ENCODE measurements at places on chromosomes 12 and 14.

- DNase-seq = no peak
Measured at GRCh38 chr12:76590131-76590530, 30.6 kb upstream of the OSBPL8 start.

- no peak for DNase-seq
Measured at GRCh38 chr12:96670334-96670899, 181.0 kb downstream of the CFAP54 start.

- DNase-seq = no peak
Measured at GRCh38 chr14:85958069-85958468, 428.1 kb downstream of the FLRT2 start.

GRCh38 chr14:104001003-104001402, 58.7 kb upstream of the RD3L start:
- DNase-seq = peak; percentile 25

DNA sequence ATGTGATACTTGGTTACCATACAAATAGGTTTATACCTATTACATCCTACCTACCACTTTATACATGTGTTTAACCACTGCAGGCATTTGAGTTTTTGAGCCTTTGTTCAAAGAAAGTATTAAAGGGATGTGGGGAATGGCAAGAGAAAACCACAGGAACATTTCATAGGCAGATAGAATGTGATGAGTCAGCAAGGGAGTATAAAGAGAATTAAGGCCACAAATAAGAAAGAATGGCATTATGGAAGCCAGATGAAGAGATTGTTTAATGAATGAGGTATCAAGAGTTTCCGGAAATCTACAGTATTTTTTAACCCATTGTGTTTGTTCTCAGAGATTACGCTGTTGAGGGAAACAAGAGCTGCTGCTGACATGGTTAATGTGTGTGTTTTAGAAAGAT, 66.9 kb downstream of the METTL25 start:
- no peak for DNase-seq

DNA sequence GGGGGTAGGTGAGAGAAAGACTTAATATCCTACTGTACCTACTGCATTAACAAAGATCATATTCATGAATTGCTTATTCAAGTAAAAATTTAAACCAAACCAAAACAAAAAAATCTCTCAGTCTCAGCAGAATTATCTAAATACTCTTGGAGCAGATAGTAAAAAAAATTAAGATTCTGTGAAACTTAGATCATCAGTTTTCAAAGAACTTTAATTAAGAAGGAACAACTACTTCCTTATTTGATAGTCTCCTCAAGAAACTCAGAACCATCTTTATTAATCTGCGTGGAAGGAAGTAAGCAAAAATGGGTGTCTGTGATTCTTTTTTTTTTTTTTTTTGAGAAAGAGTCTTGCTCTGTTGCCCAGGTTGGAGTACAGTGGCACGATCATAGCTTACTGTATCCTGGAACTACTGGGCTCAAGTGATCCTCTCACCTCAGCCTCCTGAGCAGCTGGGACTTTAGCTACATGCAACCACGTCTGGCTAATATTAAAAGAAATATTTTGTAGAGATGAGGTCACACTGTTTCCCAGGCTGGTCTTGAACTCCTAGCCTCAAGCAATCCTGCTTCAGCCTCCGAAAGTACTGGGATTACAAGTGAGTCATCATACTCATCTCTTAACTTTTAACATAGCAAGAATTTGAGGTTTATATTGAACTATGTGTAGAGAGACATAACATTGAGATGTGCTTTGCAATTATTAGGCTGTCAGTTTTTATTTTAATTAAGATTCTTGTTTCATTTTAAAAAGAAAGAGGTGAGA, 37.4 kb downstream of the GAS2L3 start:
- DNase-seq = no peak

DNA sequence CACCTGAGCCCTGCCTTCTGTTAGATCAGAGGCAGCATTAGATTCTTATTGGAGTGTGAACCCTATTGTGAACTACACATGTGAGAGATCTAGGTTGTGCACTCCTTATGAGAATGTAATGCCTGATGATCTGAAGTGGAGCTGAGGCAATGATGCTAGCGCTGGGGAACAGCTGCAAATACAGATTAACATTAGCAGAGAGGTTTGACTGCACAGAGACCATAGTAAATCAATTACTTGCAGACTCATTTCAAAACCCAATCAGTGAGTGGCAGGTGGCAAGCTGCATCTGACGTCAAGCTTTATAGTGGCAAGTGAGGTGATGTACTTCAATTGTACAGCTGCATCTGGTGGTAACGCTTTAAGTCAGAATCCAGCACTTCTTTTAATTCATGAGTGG, 141.6 kb downstream of the GPHN start:
- DNase-seq = peak; percentile 8

DNA sequence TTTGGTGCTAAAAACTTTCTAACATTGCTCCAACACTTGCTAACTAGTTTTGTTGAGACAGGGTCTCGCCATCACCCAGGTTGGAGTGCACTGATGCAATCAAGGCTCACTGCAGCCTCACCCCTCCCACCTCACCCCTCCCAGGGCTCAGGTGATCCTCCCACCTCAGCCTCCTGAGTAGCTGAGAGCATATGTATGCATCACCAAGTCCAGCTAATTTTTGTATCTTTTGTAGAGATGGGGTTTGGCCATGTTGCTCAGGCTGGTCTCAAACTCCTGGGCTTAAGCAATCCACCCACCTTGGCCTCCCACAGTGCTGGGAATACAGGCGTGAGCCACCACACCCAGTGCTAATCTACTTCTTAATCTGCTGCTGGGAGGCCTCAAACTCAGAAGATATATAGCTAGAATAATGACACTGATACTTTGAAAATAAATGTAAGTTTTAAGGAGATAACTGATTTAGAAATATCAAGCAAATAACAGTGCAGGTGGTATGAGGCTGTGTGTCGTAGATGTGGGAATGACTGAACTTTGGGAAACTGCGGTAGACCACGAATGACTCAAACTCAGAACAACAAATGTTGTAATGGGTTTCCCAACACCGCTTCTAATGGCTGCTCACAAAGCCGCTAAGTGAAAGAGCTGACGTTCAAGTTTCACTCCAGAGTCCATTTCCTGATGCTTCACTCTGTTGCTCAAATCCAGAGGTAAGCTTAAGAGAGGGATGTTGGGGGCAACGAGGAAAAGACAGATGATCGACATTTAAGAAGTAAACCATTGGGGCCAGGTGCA, 10.0 kb downstream of the TMCC3 start:
- DNase-seq = peak; percentile 68

DNA sequence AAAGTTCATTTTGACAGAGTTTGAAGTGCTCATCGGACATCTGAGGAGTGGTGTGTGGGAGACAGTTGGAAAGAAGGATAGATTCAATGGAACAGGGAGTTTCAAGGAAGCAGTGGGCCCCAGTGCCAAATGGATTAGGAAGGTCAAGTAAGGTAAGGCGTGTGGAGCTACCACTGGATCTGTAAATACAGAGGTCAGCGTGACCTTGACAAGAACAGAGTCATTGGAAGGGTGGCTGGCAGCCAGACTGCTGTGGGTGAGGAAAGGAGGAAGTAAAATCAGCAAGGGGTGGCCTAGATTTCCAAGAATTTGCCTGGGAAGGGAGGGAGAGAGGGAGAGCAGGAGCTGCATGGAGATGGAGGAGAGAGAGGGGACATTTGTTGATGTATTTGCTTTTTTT, 68.2 kb upstream of the IGF1 start:
- DNase-seq = no peak

- no peak for DNase-seq
Measured at GRCh38 chr14:92563359-92563758, 49.8 kb downstream of the RIN3 start.

GRCh38 chr14:63941023-63941422, 88.2 kb downstream of the SYNE2 start:
- no peak for DNase-seq

- DNase-seq = no peak
Measured at GRCh38 chr14:23089498-23090253, 5.3 kb downstream of the ACIN1 start.

GRCh38 chr12:67367843-67368242, 98.7 kb downstream of the CAND1 start:
- DNase-seq = peak; percentile 5

DNA sequence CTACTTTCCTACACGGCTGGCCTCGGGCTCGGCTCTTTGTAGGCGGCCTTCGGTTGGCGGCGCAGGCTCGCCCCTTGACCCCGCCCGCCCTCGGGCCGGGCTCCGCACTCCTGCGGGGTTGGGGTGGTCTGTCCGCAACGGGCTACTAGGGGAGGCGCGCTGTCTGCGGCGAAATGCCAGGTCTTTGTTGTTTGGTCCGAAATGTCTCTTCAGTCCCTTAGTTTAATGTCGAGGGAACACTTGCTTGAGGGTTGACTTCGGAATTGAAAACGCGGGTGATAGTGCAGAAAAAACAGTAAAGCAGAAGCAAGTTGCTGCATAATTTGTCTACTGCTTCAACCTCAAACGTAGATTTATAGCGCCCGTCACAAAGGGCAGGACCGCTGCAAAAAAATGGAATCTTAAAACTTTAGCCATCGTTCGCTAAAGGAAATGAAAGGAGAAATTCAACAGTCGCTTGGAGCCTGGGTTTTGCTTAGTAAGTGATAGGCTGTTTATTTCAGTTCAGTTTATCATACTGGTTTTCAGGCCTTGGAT, 390 bp downstream of the JKAMP start:
- DNase-seq = no peak

- DNase-seq = no peak
Measured at GRCh38 chr14:91996948-91997371, 42.9 kb downstream of the TRIP11 start.

DNA sequence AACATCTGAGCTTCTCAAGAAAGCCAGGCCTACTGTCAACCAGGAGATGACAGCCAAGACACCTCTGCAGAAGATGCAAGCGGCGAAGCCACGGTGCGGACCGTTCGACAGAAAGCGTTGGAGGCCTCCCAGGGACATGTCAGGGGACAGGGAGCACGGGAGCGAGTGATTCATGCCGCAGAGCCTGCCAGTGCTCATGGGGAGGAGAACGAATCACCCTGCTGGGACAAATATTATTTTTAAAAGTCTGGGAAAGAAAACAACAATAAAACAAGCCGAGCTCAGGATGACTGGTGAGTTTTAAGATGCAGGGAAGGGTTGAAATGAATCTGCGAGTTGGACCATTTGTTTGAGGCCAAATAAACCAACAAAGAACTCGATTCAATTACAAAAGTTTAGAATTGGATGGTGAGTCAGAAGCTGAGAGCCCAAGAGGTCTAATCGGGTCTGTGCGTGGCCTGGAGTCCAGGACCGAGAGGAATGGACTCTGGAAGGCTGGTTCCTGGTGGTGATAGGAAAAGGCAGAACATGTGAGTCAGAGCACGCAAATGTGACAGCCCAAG, 91.0 kb downstream of the RBM19 start:
- DNase-seq = no peak

DNA sequence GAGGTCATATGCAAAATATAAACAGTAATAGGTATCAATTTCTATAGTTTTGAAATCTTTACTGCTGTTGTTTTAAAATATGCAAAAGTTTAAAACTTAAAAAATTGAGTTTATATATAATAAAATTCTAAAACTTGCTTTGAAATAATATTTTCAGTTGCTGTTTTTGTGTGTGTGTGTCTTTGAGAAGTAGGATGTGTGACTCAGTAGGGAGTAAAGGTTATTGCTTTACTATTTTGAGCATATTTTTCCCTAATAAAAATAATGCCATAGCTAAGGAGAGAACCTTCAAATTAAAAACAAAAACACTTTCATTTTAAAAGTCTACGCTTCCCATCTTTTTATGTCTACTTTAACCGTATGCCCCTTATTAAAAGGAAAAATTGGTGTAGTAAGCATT, 238.1 kb downstream of the FBXL14 start:
- DNase-seq = no peak

DNA sequence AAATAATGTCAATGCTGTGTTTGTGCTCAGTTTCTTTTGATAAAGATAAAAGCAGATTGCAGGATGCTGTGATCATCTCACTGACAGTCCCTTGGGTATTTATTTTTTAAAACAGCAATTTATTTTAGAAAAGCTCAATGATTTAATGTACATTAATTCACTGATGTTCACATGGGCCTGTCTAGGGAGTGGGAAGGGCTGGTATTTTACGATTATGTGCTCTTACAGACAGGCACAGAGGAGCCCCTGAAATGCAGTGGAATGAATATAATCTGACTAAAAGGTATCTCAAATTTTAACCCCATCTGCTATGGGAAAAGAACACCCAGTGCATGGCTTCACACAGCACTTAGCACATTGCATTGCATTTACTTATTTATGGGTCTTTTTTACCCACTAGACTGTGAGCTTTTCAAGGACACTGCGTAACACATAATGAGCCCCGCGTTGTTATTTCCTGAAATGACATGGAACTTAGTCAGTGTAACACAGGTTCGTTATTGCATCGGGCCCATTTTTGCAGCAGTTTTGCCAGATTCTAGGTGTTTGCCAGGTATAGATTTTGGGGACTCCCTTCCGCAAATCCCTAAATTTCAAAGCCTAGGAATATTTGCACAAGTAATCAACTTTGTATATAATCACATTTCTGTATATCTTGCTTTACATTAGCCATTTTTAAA, 425.3 kb upstream of the FBXO33 start:
- DNase-seq = no peak

DNA sequence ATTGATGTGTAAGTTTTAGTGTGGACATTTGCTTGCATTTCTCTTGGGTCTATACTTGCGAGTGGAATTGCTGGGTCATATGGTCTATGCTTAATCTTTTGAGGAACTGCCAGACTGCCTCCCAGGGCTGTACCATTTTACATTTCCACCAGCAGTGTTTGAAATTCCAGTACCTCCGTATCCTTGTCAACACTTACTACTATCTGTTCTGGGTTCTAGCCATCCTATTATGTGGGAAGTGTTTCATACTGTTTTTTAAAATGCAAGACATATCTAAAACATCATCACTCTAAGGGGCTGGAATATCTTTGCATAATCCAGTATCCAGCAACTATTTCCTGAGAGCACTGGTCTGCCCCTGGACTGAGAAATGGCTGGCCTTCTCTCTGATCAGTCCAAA, 80.2 kb upstream of the RIN3 start:
- no peak for DNase-seq

DNA sequence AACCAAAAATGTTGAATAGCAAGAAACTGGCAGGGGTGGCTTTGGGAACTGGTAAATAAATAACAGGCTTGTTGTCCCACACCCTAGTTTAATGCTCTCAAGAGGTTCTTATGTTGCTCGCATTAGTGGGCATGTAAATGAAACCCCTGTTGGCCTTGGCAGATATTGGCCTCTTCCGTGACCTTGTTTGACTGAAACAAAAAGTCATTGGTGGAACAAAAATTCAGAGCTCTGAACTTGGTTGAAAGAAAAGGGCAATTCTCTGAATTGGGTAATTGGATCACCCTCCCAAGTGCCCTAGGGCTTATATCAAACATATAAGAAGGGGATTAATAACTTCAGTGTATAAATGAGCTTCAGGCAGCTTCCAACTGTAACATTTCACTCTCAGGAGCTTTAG, 426.2 kb downstream of the ZFP36L1 start:
- DNase-seq = no peak

DNA sequence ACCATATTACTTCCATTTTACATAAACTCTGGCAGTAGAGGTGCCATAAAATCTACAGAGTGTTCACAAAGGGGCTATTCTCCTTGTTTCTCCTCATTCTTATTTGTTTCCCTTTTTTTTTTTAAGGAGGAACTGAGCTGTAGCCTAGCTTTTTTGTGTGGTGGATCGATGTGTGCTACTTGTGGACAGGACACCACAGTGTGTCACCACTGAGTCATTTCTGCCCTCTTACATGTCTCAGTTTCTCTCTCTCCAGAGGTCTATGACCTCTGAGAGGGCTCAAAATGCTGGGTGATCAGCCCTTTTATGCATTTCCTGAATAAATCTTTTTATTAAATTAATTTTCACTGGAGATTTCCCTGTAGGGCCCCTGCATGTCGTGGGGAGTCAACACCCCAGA, 370.2 kb downstream of the ADGRD1 start:
- no peak for DNase-seq

- DNase-seq = no peak
Measured at GRCh38 chr14:29528889-29529288, 398.8 kb downstream of the PRKD1 start.

Data from stimulated activated CD4-positive, alpha-beta T cell treated with anti-CD3 and anti-CD28 coated beads, Interleukin-15, amount 100 ng/mL, for 24 hours (primary cell).